ENCODE measurements at places on chromosomes 1 and 21. TPM values are rescaled to one million over a fixed set of nuclear protein-coding genes. Genes with fewer than 3 reads are reported as not detected.

The SUSD4 gene
- total RNA-seq, result 2.7 TPM

The CRNN gene
- total RNA-seq, result not detected

The TNFRSF18 gene
- not detected for total RNA-seq

DNA sequence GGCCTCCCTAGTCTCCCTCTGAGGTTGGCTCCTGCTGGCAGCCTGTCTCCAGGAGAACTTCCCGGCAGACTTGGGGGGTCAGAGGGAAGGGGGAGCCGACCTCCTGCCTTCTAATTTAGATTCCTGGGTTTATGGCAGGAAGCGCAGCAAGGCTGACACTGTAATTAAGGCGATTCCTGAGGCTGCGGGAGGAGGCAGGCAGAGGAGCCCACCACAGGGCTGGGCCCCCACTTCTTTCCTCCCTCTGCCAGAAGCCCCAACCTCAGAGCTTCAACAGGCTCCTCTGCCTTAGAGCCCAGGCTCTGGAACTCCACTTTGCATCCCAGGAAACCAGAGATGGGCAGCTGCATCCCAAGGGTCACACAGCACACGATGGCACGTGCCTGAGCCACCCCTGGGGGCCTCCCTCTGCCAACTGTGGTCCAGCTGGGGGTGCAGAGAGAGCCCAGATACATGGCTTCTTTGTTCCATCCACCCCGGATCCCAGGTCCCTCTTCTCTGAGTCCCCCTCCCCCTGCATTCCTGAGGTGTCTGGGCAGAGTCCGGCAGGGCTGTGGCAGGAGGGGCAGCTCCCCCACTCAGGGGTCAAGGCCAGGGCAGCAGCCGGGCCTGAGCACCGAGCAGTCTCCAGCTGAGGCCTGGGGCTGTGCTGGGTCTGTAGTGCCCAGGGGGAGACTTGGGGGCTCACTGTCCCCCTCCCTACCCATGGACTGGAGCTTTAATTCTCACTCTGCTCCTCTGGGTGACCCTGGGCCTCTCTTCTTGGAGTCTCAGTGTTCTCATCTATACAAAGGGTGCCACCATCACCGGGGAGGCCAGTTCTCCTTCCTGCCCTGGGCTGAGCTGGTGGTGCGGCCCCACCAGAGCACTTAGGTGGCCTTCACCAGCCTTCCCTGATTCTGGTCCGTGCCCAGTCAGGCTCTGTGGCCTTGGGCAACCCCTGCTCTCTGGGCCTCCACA lies 39.4 kb upstream of the FAM131C start:
- no peak for DNase-seq

- no peak for DNase-seq
Observed at GRCh38 chr1:100299521-100300222, 33.7 kb downstream of the RTCA start.

- no peak for DNase-seq
Observed at GRCh38 chr1:93446837-93447451, 974 bp upstream of the FNBP1L start.

GRCh38 chr21:45318556-45319404 lies 31.1 kb upstream of the POFUT2 start:
- DNase-seq, result peak; percentile 54
